NCI-H187 treated with DMSO at 0.1 percent for 48 hours (cell line): ENCODE measurements at places on chromosomes 16 and 17.

- DNase-seq: no peak
Observed at GRCh38 chr16:49637933-49638672, 217.8 kb downstream of the ZNF423 start.

DNA sequence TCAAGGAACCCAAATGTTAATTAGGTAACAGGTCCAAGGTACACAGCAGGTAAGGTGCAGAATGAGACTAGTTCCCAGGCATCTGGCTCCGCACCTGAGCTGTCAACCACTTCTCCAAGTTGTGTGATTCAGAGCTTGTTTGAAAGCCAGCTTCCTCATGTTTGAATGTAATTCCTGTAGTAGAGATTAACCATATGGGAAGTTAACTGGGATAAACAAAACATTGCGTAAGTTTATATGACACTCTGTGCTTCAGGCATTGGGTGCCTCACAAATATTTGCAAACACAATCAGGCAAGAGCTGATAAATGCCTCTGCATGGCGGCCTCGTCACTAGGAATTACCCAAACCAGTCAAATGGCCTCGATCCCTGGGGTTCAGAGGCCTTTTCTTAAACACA, 27.9 kb upstream of the CPHXL start:
- no peak for DNase-seq

GRCh38 chr17:80637048-80637781, 92.6 kb downstream of the RPTOR start:
- peak; percentile 77 for DNase-seq

DNA sequence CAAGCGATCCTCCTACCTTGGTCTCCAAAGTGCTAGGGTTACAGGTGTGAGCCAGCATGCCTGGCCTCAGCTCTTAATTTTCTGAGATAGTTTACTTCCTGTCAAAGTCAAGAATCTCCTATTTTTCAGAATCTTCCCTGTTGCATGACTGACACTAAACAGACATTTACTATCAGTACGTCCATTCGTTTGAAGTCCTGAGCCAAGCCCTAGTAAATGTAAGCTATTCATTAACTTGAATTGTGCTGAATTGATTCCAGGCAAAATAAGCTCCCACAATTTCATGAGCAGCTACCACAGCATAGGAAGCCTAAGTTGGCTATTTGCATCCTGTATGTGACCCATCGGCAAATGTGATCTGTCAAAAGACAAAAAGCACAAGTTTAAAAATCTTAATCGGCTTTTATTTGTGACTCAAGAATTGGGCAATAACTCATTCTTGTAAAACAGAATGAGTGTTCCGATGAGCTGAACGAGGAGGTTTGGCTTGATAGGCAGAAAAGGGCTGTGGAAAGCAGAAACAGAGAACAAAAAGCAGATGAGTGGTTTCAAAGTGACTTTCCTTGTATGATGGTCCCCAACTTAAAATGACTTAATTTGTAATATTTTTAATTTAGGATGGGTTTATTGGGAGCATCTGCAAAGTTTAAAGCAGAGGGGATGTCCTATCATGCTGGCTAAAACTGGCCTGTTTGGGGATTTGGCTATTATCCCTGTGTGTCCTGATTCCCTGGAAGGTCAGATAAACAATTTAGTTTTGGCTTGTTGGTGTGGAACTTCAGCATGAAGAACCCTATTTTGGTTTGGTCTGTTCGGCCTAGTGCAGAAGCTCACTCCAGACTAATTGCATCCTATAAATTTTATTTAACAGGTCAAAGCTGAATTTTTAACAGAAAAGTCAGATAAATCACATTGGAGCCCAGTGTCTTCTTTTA, 14.2 kb downstream of the RNF112 start:
- no peak for DNase-seq

- no peak for DNase-seq
Observed at GRCh38 chr16:22004341-22004740, 3.4 kb upstream of the PDZD9 start.

GRCh38 chr16:31527734-31528274, at the start of gene AHSP:
AHSP (plus strand) TSS chr16:31527900; CDS start chr16:31528140, 240 bp downstream.
- DNase-seq: no peak

GRCh38 chr17:7484919-7485377, 782 bp downstream of the POLR2A start:
- DNase-seq: no peak

DNA sequence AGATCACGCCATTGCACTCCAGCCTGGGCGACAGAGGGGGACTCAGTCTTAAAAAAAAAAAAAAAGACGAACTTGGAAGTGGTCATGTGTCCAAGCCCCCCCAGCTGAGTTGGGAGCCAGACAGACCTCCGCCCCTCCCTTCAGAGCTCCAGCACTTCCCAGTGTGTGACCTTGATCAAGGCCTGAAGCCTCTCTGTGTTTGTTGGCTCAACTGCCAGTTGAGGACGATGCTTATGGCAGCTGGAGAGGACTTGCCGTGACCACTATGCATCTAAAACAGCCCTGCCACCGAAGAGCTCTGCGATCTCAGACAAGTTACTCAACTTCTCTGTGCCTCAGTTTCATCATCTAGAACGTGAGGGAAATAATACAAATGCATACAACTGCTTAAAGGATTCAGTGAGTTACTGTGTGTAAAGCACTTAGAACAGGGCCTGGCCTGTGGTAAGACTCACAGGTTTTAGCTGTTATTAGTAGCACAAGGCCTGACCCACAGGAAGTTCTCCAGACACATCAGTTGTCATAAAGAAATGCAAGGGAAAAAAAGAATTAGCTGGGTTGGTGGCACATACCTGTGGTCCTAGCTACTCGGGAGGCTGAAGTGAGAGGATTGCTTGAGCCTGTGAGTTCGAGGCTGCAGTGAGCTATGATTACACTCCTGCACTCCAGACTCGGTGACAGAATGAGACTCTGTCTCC, 7.0 kb upstream of the IL27 start:
- no peak for DNase-seq

- no peak for DNase-seq
Observed at GRCh38 chr16:64445649-64446048, 676.2 kb downstream of the CDH11 start.

GRCh38 chr16:79767421-79768275, 167.1 kb upstream of the MAF start:
- DNase-seq: no peak

GRCh38 chr17:79082311-79083190, 7.9 kb downstream of the ENGASE start:
- no peak for DNase-seq

GRCh38 chr17:3959295-3959899, 4.8 kb downstream of the ATP2A3 start:
- DNase-seq: no peak

GRCh38 chr17:30545024-30545423, 67.8 kb downstream of the GOSR1 start:
- DNase-seq: no peak

DNA sequence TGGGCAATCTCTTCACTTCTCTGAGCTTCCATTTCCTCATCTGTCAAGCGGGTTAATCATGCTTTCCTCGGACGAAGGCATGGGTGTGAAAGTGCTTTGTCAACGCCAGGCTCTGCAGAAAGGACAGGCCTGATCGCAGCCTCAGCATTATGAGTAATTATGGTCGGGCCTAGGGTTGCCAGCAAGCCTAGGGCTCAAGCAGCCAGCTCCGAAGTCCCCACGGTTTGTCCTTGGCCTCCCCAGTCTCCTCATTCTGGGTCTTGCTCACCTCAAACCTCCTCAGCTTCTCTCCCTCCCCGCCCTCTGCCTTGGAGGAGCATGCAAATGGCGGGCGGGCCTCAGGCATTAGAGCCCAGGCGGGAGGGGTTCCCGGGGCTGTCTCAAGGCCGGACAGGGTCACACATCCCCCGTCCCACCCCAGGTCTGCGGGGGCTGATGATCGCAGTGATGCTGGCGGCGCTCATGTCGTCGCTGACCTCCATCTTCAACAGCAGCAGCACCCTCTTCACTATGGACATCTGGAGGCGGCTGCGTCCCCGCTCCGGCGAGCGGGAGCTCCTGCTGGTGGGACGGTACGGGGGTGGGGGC, 10.2 kb upstream of the FAM83G start:
- no peak for DNase-seq

DNA sequence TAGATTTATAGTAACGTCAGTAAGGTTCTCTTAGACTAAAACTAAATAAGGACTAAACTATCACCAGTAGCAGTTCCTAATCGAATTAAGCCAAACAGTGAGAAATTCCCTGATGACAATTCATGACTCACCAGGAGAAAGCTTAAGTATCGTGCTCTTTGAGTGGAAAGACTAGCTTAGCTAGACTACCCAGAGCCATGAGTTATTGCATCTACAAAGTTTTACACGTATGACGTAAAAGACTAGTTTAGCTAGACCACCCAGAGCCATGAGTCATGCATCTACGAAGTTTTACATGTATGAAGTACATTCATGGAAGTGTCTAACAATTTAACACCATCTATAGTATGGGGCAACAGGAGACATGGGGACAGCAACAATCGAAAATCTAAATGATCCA, 36.6 kb downstream of the UBE2G1 start:
- DNase-seq: no peak

DNA sequence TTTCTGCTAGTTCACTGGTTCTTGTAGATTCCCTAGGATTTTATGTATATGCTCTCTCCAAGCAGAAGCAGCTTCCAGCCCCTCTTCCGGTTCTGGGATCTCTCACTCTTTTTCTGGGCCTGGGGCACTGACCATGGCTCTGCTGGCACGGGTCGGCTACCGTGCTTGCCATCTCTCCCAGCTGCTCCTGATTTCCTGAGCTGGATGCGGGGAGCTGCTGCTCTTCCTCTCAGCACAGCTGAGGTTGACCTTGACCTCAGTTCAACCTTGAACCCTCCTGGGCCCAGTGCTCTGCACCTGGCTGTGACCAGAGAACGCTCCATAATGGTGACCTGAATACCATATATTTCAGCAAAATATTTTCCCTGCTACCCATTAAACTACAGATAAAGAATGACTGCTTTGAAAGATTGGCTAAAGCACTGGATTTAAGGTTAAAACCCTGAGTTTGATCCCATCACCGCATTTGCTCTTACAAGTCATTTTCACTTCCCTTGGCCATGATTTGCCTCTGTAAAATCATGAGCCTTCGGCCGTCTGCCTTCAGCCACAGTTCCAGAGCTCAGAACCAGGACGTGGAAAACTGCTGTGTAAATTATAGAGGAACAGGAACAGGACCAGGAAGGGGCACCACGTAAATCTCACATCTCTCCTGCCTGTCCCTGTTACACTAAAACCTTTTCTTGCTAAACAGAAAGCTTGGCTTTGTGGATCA, 130.8 kb upstream of the CHMP6 start:
- DNase-seq: no peak

DNA sequence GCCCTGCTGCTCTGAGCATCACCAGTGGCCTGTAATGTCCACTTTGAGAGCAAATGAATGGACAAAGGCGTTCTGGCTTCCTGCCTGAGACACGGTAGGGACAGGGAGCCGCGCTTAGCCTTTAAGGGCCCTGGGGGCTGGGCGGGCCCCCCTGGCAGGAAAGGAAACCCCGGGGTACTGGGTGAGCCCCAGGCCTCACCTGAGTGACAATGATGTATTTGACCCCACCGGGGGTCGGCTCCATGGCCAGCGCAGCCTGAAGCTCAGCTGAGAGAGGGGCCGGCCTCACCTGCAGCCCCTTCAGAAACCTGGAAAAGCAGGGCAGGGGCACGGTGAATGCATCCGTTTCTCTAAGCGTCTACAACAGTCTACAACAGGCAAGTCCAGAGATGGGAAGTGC, 2.2 kb upstream of the CYBA start:
- no peak for DNase-seq

DNA sequence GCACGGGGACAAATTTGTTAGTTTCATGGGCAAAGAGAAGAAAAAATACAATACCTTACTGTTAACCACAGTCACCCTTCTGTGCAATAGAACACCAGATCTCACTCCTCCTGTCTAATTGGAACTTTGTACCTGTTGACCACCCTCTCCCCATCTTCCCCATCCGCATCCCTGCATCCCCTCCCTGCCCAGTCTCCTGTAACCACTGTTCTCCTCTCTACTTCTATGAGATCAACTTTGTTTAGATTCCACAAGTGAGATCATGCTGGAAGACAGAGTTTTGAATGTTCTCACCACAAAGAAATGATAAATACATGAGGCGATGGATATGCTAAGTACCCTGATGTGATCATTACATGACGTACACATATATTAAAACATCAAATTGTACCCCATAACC, 47.7 kb downstream of the CLEC16A start:
- DNase-seq: no peak

DNA sequence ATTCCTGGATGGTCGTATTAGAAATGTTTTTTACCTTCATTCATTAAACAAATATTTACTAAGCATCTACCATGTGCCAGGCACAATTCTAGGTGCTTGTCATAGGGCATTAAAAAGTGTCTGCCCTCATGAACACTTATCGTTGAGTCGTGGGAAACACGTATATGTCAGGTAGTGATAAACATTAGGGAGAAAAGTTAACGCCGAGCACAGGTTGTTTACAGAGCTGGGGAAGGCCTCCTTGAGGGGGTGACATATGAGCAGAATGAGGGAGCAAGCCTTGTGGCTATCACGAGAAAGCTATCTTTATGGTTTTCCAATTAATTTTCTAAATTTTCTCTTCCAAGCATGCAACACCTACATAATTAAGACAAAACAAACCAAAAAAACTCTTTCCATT, 985 bp upstream of the ZNF213 start:
- DNase-seq: no peak

GRCh38 chr17:39195568-39196160, 1.8 kb downstream of the CACNB1 start:
- DNase-seq: no peak

- DNase-seq: no peak
Observed at GRCh38 chr16:29909391-29909790, 9.1 kb downstream of the ASPHD1 start.

DNA sequence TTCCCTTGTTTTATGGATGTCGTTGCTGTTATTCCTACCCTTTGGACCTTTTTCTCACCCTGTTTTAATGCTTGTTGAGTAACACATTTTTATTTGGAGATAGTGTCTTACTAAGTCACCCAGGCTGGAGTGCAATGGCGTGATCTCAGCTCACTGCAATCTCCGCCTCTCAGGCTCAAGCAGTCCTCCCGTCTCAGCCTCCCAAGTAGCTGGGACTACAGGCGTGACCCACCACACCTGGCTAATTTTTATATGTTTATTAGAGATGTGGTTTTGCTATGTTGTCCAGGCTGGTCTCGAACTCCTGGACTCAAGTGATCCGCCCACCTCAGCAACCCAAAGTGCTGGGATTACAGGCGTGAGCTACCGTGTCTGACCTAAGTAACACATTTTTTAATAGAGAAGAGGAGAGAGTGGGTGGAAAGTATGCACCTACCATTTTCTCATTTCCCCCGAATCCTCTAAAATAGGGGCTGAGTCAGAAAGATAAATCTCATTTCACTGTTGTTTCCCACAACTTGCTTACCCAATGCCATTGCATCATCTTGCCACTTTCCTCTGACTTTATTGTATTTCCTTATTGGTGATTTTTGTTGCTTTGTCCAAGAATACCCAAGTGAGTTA, 7.0 kb downstream of the DHX40 start:
- DNase-seq: no peak

DNA sequence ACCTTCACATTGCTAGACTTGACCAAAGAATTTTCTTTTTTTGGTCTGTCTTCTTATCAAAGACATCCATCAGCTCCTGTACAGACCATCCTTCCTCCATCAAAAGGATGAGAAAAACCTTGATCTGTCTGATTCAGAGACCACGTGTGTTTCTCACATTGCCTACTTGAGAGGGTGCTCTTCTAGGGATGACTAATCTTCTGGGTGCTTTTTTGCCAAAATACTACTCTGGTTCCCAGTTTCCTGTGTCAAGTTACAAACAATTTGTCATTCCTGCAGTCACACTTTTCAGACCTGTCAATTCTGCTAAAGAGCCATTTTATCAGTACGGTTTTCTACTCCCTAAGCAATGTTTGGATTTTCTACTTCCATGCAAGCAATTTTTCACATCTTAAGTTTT, 492.2 kb downstream of the CDH11 start:
- no peak for DNase-seq
